Left lung (tissue), 14 donors: ENCODE measurements at places on chromosomes 12 and 14. TPM values are rescaled to one million over a fixed set of nuclear protein-coding genes. Genes with fewer than 3 reads are reported as not detected.

- no peaks in the 10 kb centered on the region for H3K36me3 ChIP-seq
- peaks cover 7% of the 10 kb centered on the region for H3K27me3 ChIP-seq
- H3K27ac ChIP-seq, result no peak overlapping the region
- peak; percentile 25 for DNase-seq
Observed at GRCh38 chr14:100593751-100594624, 6.8 kb upstream of the BEGAIN start.

DNA sequence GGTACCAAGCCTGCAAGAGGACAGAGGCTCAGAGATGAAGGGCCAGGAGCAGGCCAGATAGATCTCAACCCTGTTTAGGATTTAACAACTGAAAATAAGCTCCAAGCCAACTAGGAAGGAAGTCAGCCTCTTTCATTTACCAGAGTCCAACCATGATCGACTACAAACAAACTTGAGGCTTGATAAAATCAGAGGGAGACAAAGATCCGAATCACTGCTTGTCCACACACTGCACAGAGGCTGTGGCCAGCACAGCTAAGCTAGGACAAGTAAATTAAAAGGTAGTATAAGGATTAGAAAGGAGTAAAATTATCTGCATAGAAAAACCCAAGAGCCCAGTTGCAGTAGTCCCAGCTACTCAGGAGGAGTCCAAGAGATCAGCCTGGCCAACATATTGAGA lies 40.3 kb downstream of the FAM222A start:
- no peaks in the 10 kb centered on the region for H3K27me3 ChIP-seq
- no peaks in the 10 kb centered on the region for H3K36me3 ChIP-seq
- H3K4me3 ChIP-seq, result no peak overlapping the region
- DNase-seq, result no peak
- H3K27ac ChIP-seq, result no peak overlapping the region

DNA sequence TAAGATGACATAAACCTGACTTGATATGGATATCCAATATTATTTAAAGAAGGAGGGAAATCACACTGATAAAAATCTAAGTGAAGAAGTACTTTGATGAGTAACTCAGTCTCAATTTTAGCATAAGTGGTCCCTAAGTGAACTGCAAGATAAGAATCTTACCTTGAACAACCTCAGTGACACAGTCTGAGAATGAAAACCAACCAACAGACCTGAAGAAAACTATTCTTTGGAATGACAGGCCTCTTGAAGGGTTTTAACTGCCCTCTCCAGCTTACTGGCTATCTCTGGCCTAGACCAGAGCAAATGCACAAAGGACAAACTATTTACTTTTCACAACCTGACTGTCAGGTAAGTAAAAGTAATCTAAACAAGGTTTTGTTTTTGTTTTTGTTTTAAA lies 44.7 kb downstream of the CPM start:
- peaks cover 4% of the 10 kb centered on the region for H3K4me1 ChIP-seq
- no peaks in the 10 kb centered on the region for H3K27me3 ChIP-seq
- no peaks in the 10 kb centered on the region for H3K36me3 ChIP-seq
- no peak for DNase-seq
- no peak overlapping the region for H3K4me3 ChIP-seq
- H3K27ac ChIP-seq, result no peak overlapping the region

CACNA2D4 gene
- total RNA-seq, result 6.5 TPM

KCNA5 gene
- total RNA-seq, result 1.7 TPM

TAS2R8 gene
- not detected for total RNA-seq

RNFT2 gene
- 5.3 TPM for total RNA-seq

SVOP gene
- not detected for total RNA-seq

LGR5 gene
- 0.82 TPM for total RNA-seq
